ELR (cell line): ENCODE measurements at places on chromosomes 12 and 14.
A peak's percentile ranks its signal among the peaks of the same experiment; 100 is the strongest.

DNA sequence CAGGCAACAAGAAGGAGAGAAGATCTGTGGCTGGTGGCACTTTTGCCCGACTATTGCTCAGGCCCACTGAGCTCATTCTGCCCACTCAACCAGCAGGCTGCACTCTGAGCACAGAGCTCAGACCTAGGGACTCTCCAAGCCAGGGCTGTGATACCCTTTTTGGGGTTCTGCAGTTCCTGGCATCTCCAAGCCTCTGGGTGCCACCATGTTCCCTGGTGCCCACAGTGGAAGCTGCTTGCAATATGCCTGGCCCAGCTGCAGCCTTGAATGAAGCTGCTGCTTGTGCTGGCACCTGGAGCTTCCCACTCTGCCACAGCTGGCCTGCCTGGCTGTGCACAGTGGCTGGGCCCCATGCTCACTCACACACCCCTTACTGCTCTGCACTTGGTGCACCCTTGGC, 236.1 kb downstream of the ADGRD1 start:
- no peak for DNase-seq

- no peak for DNase-seq
These were observed 187.7 kb upstream of the LHX5 start for GRCh38 chr12:113659416-113659815.

GRCh38 chr12:79546466-79547043, 144.2 kb downstream of the PAWR start:
- DNase-seq: peak; percentile 76

DNA sequence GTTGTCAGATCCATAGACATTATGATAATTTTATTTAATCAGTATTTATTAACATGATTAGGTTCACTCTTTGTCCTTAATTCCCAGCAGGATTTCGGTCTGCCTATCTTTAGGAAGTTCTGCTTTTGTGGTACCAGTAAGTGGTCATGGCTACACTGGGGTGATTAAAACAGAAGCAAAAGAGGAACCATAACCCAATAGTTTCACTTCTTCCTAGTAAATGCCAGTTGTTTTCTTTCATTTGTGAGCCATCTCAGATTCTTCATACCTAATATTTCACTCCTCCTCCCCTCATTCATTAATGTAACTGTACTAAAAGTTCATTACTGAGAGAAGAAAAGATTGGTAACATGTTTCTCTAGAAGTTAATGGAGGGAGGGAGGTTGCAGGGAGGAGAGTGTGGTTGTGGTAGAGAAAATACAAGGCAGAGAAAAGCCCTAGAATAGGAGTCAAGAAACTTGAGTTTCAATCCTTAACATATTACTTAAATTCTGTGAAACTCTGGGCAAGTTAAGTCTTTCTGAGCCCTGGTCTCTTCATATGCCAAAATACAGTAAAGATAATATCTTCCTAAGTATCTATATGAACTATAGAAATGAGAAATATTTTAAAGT, 101.2 kb downstream of the PEBP1 start:
- DNase-seq: no peak

- DNase-seq: no peak
These were observed 42.0 kb downstream of the SYNE3 start for GRCh38 chr14:95474486-95474885.

GRCh38 chr14:23618415-23618988, 17.7 kb upstream of the DHRS2 start:
- DNase-seq: no peak

- no peak for DNase-seq
These were observed 24.2 kb downstream of the SFSWAP start for GRCh38 chr12:131735153-131735456.

- DNase-seq: peak; percentile 58
These were observed 630 bp downstream of the MYL6B start for GRCh38 chr12:56152756-56153677.

DNA sequence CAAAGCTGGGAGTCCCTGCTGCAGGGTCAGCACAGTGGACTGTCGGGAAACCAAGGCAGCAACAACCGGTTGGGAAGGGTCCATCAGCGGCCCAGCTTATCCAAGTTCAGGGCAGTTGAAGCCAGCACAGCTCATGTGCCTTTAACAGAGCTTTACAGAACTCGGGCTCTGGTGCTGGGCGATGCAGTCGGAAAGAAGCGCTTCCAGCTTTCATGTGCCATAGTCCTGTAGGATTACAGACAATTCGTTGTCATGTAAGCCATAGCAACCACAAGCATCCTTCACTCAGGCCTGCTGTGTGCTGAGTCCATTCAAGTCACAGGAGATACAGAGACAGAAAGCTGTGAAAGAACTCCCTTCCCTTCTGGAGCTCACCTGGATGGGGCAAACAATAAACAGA, 3.5 kb upstream of the FAM181A start:
- DNase-seq: no peak

DNA sequence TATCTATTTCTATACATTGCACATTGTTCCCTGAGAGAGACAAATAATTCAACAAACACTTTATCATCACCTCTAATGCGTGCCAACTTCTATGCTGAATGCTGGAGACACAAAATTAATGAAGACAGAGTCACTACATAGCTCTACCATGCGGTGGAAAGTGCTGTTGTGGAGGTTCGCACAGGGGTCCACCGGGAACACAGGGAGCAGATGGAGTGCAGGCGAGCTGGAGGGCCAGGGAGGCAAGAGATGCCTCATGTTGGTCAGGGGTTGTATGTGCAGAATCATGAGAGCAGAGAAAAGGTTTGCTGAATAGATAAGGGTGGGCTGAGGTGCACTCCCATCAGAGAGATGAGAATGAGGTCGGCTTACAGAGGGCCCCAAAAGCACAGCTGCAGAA, 25.2 kb downstream of the FAM234B start:
- no peak for DNase-seq

GRCh38 chr12:130955238-130955816, 1.6 kb downstream of the ADGRD1 start:
- DNase-seq: no peak

DNA sequence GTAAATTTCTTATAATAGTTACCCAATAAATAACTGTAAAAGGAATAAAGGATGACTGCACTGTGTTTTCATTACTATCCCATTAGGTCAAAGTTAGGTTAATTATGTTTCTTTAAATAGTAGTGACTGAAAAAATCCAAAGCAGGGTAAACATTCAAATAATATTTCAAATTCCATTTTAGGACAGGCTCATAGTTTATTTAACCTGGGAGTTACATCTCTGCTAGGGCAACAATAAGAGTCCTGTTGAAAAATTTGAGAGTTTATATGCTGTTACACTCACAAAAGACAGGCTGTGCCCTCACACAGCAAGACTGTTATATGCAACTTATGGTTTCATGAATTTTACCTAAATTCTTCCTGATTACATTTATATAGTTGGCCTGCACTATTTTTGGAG, 8.0 kb downstream of the ERP27 start:
- DNase-seq: no peak
